Fibroblast of skin of left quadriceps (primary cell): ENCODE measurements at places on chromosomes 6 and 20.

DNA sequence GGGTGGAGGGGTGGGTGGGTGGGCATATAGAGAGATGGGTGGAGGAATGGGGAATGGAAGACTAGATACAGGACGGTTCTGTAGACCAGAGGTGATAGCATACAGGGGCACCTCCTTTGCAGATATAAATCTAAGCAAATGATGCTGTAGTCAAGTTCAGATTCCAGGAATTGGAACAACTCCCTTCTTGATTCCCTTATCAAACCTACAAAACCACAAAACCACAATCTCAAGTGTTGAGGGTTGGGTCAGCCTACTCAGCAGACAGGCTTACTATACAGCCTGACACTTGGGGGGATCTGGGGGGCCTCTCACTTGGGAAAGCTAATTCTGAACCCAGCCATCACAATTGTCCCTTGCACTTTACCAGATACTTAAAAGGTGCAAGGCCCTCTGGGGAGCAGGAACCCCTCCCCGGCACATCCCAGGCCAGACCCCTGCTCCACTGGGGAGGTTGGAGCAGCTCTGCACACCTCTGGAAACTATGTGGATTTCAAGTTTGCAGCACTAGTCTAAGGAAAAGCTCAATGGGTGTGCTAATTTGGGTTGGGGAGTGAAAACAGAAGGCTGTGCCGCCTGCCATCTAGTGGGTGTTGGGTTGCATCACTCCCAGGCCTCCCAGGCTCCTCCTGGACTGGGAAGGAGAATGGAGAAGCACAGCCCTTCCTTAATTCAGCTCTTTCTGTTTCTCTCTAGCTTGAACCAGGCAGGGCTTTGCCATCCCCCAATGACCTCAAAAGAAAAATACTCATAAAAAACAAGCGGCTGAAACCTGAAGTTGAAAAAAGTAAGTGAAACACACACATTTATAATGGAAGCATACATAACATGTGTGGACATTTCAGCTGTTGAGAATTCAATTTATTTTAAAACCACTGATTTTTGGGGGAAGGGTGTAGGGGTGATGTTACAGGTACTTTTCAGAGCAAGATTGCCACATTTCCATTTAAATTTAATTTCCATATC lies 121.2 kb upstream of the LAMP5 start:
- DNase-seq, result peak; percentile 44

DNA sequence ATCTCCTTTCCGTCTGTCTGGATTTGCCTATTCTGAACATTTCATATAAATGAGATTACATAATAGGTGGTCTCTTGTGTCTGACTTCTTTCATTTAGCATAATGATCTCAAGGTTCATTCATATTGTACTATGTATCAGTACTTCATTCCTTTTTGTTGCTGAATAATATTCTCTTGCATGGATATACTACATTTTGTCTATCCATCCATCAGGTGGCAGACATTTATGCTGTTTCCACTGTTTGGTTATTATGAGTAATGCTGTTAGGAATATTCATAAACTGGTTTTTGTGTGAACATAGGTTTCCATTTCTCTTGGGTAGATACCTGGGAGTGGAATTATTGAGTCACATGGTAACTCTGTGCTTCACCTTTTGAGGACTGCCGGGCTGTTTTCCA lies 148.2 kb upstream of the PMEPA1 start:
- no peak for DNase-seq

DNA sequence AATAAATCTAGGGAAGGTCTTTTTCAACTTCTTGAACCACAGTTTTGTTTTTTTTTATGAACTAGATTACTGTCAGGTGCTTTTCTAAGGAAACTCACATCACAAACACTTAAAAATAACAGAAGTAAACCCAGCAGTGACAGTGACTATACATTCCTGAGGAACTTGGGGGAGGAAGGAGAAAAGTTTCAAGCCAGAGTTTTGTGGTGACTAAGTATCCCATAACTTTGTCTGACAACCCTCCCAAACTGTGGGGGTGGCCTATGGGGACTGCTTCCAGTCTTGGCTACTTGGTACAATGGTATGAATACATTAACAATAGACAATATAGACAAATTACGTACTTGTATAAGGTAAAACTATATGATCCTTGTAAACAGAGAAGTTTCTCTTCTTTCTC lies 202.5 kb upstream of the MAN1A1 start:
- DNase-seq, result no peak

DNA sequence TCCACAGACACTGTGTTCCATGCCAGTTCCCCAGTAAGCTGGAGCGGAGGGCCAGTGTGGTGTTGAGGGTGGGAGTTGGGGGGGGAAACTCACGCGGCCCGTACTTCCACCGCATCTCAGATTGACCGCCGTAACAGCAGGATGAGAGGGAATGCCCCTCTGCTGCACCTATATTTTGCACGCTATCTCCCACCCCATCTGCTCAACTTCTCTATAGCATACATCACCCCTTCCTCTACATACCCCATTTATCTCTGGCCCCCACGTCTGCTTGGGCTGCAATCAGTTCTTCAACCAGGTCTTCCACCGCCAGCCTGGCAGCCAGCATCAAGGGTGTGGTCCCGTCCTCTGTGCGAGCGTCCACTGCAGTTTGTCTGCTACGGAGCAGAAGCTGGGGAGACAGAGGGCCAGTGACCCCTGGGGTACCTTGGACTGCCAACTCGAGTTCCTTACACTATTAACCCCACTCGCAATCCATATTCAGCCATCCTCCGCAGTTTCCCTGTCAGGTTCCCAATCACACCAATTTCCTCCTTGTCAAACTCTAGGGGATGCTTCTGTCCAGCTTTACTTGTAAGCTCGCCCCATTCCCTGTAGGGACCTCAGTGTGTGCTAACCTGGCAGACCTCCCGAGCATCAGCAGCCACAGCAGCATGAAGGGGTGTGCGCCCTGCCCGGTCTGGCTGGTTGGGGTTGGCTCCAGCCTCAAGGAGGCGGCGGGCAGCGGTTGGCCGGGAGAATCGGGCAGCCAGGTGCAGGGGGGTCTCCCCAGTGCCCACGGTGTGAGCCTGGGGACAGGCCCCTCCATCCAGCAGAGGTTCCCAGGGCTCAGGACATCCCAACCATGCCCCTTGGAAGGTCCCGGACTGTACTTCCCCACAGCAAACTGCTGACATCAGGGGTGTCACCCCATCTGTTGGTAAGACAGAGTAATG lies 4.5 kb upstream of the GPSM3 start:
- DNase-seq, result no peak

DNA sequence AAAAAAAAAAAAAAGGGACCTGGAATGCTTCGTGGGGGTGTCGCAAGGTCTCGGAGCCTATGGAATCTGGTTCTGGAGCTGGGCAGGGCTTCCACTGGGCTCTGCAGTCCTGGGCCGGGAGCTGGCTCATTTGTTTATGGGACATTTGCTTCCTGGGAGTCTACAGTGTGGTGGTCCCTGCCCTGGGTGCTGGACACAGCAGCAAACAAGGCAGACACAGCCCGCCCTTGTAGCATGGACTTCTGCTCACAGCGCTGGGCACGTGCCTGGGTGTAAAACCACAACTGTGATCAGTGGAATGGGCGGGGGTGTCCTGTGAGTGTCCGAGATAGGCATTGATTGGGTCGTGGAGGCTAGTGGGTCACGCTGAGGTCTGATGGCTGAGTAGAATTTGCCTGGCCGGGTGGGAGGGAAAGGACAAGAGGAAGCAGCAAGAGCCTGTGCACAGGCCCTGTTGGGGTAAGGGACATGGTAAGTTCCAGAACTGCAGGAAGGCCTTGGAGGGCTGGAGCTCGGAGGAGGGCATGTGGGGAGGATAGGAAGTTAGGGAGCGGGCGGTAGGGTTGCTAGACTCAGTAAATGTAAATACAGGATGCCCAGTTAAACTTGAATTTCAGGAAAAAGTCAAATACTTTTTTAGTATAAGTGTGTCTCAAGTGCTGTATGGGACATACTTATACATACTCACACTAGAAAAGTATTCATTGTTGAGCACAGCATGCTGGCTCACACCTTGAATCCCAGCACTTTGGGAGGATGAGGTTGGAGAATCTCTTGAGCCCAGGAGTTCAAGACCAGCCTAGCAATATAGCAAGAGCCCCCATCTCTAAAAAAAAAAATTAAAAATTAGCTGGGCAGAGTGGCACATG lies 61.3 kb upstream of the PMEPA1 start:
- no peak for DNase-seq

DNA sequence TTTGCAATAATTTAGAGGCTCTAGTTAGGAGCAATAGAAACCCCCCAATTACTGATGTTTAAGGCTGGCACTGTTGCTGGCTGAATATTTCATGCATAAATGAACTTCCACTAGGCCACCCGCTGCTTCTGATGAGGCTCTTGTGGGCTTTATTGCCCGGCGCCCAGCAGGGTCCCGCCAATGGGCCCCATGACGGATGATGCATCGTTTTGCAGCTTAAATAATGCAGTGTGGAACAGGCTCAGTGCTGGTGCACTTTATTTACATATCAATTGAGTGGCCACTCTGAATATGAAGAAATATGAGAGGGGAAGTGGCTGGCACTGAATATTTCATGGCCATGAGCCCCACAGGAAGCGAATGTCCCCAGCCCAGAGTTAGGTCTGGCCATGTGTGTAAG lies 155.3 kb upstream of the MAFB start:
- DNase-seq, result no peak

GRCh38 chr6:75624988-75625387 lies 23.3 kb downstream of the SENP6 start:
- DNase-seq, result no peak

DNA sequence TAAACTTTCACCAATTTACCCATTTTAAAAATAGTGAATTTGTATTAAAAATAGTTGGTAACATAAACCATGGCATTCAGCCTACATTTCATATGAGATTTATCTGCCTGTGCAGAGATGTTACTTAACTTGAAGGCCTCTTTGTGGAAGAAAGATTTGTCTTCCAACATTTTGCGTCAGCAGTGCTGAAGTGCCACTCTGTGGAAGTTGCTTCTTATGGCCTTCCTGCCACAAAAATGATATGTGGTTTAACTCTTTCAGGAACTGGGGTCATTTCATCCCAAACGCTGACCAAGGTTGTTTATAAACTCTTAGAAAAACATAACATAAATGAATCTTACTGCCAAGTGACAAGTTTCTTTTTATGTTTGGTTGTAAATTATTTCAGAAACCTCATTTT lies 246.8 kb downstream of the ARID1B start:
- DNase-seq, result no peak

DNA sequence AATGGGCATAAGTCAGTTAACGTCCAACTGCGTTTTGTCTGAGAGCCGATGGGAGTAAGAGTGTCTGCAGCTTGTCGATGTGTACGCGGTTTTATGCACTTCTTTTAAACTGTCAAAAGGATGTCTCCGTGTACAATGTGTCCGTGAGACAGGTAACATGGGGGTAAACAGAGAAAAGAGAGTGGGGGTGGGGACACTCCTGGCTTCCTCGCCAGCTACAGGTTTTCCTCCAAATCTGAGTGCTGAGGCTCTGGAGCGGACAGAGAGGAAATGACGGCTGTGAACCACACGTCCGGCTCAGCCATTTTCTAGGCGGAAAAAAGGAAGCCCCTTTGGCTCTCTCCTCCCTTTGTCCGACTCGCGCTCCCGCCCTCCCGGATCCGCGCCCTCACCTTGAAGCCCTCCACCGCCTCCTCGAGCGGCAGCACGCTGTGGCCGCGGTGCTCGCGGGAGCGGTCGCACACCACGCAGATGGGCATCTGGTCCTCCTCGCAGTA lies 916 bp downstream of the TRIM27 start:
- no peak for DNase-seq

- DNase-seq, result peak; percentile 58
Observed at GRCh38 chr20:2108987-2109386, 7.4 kb downstream of the STK35 start.

DNA sequence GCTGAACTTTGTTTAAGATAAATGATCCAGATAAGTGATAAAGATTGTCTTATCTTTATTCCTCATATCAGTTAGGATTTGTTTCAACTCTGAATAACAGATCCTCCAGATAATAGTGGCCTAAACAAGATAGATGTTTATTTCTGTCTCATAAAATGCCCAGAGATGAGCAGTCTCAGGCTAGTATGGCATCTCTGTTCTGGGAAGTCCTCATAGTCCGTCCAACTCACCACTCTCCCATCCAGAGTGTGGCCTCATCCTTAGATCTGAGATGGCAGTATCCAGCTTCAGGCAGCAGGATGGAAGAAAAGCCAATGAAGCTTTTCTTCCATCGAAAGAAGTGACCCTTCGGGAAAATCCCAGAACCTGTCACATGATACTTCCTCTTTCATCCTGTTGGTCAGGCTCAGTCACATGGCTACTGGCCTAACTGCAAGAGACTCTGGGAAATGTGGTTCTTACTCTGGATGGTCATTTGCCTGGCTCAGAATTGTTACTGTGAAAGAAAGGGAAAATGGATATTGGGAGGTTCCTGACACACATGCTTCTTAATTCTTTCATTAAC lies 29.4 kb upstream of the TAGAP start:
- no peak for DNase-seq

DNA sequence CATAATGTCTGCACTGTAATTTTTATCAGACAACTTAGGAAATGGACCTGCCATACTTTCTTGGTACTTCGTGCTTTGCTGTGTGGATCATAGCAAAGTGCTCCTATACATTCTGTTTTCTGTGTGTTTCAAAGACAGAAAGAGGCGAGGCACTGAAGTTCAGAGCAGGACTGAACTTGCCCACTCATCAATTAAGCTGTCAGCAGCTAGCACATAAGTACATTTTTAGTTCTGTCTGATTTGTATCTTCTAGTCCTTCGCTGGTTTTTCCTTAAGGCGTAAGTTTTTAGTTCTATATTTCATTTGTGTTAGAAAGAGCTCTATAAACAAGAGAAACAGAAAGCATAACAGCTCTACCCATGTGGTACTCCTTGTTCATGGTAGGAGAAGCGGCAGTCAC lies 42.1 kb downstream of the MAP3K4 start:
- no peak for DNase-seq

GRCh38 chr6:112144145-112144926 lies 56.9 kb downstream of the FAM229B start:
- peak; percentile 75 for DNase-seq

DNA sequence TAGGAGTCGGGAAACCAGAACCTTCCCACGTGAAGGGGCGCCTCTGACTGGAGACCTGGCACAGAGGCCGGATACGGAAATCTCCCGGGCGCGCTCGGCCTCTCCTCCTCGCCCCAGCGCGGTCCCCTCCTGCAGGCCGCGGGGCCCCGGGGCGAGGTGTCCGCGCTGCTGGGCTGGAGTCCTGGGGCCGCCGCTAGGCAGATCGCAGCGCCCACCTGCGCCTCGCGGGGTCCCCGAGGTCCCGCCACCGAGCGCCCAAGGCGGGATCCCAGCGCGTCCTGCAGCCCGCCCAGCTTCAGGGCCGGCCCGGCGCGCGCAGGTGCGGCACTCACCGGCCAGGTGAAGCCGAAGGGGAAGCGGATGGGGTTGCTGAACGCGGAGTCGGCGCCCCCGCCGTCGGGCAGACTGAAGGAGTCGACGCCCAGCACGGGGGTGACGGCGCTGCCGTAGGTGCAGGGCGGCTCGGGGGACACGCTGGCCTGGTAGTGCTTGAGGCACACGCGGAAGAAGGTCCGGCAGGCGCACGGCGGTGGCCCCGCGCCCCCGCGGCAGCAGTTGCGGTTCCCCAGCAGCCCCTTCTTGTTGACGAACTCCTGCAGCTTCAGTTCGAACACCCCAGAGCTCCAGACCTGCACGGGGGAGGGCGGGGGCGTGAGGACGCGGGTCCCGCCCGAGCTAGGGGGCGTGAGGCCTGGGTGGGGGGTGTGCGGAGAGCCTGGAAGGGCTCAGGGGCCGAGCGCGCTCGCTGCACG lies 1.5 kb downstream of the DLL1 start:
- no peak for DNase-seq

GRCh38 chr6:122833021-122833491 lies 44.0 kb downstream of the SMPDL3A start:
- DNase-seq, result no peak

GRCh38 chr6:97842521-97842920 lies 559.5 kb upstream of the MMS22L start:
- DNase-seq, result no peak

- no peak for DNase-seq
Observed at GRCh38 chr20:57259121-57259937, 7.1 kb downstream of the BMP7 start.
